ENCODE measurements at places on chromosomes 16 and 17.

GRCh38 chr17:55089256-55089655 is 120.7 kb downstream of the STXBP4 start:
- DNase-seq: no peak

- no peak for DNase-seq
Observed at GRCh38 chr17:43784628-43785101, 4.4 kb downstream of the CFAP97D1 start.

- peak; percentile 65 for DNase-seq
Observed at GRCh38 chr16:87993901-87994300, 42.7 kb downstream of the BANP start.

- no peak for DNase-seq
Observed at GRCh38 chr17:65433157-65433556, 128.3 kb downstream of the AXIN2 start.

GRCh38 chr17:44416558-44417289 is 27.3 kb upstream of the ITGA2B start:
- no peak for DNase-seq

DNA sequence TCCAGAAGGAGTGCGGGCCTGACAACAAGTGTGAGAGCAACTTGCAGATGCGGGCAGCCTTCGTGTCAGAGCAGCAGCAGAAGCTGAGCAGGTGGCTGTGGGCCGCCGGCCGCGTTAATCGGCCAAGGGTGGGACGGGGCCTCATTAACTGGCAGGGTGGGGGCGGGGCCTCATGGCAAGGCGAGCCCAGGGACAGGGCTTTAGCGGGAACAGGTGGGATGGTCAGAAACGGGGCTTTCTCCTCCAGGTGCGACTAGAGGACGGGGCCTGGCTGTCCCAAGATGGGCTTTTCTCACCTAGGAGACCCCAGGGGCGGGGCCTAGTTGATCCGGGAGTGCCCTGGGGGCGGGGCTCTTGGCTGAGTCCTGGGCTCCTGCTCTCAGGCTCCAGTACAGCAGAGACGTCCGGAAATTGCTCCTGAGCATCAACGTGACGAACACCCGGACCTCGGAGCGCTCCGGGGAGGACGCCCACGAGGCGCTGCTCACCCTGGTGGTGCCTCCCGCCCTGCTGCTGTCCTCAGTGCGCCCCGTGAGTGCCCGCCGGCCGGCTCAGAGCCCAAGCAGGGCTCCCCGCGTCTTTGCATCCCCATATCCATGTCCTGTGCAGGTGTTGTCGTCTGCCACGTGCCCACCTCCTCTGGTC is 18.4 kb upstream of the PDK2 start:
- peak; percentile 87 for DNase-seq

GRCh38 chr17:65975878-65976277 is 216.1 kb downstream of the CEP112 start:
- DNase-seq: no peak

GRCh38 chr16:26186091-26186615 is 494.4 kb downstream of the HS3ST4 start:
- no peak for DNase-seq

DNA sequence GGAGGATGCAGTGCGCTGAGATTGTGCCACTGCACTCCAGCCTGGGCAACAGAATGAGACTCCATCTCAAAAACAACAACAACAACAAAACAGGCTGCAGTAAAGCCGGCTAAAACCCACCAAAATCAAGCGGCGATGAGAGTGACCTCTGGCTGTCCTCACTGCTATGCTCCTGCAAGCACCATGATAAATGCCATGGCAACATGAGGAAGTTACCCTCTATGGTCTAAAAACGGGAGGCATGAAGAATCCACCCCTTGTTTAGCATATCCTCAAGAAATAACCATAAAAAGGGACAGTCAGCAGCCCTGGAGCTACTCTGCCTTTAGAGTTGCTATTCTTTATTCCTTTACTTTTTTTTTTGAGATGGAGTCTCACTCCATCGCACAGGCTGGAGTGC is 8.4 kb upstream of the LGALS3BP start:
- DNase-seq: no peak

DNA sequence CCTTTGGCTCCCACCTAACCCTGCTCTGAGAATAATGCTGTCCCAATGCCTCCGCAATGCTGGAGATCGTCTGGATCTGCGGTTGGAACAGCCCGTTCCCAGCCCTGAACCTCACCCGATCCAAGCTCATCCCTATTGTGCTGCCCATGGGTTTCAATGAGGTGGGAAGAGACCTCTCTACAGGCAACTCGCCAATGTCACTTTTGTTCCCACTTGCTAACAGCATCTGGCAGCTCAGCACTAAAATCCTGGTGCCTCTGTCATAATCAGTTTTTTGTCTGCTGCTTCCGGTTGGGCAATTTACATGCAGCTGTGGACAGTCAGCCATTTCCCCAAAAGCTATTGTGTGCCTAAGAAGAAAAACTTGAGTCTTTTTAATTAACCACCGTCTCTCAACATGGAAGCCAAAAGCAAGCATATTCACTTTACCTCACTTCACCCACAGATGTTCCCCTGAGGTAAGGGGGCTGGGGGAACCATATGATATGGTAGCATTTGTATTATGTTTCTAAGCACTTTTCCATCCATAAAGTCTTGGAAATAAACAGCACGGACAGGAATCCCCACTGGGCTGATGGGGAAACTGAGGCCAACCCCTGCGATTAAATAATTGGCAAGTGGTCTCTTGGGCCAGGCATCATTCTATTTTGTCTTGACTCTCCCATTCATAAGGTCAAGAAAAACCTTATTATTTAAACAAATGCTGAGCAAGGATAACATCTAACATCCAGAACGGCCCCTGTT is 159.2 kb upstream of the CDH5 start:
- DNase-seq: no peak

DNA sequence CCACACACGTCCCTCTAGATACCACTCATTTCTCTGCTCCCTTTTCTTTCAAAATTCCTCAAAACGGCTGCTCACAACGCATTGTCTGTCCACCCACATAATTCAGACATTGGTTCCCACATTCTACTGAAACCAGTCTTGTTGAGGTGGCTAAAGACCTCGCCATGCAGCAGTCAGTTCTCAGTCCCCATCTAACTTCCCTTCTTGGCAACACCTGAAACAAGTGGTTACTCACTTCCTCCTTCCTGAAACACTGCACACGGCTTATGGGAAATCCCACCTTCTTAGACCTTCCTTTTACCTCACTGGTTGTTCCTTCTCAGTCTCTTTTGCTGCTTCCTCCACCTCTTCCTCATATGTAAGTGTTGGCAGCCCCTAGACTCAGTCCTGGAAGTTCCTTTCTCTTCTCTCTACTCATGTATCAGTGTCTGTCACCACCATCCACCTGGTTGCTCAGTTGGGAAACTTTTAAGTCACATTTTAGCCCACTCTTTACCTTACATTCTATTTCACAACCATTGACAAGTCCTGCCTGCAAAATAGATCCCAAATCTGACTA is 277.1 kb downstream of the CEP112 start:
- DNase-seq: no peak
